ENCODE measurements at places on chromosomes 1 and 21.

DNA sequence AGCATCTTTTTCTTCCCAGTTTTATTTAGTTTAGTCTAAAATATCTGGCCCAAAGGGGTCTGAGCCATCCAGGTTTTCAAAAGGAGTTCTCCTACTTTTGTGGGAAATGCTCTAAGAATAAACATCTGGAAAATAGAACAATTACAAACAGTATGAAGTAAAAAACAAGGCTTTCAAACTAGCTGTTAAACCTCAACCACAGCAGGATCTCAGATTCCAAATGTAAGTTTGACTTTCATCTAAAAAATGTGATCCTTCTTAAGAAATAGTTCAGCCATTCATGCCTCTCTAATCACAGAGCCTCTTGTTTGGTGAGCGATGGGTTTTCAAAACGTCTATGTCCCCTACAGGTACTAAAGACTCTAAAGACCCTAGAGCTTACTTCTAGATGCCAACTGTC lies 413.5 kb downstream of the DUSP10 start:
- DNase-seq = no peak

DNA sequence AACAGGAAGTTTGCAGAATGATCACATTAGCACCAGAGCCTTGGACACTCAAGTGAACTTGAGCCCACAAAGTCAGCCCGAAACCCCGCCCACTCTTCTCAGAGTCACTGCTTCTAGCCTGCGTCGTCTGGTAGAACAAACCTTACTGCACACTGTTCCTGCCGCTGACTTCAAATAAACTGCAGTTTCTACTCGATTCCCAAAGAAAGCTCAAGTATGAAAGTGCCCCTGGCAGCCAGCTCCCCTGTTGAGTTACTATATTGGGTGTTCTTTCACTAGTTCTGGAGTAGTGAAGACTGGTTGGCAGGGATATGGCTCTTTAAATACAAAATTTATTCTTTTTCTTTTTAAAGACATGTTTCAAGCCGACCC lies 164.7 kb downstream of the GALNT2 start:
- no peak for DNase-seq

GRCh38 chr1:165152109-165152508 lies 204.4 kb downstream of the LMX1A start:
- no peak for DNase-seq

- no peak for DNase-seq
Observed at GRCh38 chr1:47137925-47138615, 829 bp downstream of the CYP4A22 start.

Measured in NCI-H2081 (cell line).